ENCODE measurements at places on chromosomes 3 and 15.

GRCh38 chr15:89113296-89114024, 25.2 kb downstream of the ABHD2 start:
- no peak for DNase-seq

GRCh38 chr3:185270262-185270955, 16.6 kb upstream of the EHHADH start:
- peak; percentile 90 for DNase-seq

DNA sequence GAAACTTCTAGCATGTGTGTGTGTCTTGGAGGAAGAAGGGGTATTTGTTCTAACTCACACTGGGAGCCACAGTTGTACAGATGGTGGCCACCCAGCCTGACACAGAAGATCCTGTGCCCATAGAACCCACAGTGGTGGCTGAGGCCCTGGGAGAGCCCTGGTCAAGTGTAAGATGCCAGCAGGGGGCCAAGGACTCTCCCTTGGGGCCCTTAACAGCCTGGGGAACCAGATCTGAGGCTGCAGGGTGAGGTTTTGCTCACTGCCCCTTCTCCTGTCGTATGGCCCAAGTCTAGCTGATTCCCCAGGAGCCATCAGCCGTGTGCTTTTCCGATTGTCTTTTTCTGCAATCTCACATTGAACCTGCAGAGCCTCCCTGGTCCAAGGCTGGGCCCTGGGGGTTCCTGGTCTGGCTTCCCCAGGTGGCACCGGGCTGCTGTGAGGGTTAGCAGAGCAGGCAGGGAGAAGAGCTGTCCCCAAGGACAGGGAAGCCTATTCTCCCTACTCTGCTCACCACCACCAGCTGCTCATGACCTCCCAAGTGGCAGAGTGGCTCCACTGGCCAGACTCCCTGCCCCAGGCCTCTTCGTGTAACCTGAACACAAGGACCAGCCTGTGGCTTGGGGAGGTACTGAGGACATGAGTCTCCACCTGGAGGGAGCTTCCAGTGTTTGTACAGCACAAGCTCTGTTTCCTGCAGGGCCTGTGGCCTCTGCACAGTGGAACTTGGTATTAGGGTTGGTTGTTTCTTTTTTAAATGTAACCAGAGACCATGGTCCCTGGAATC, 51.9 kb downstream of the CA12 start:
- DNase-seq, result no peak

GRCh38 chr3:93910097-93910496, 63.6 kb downstream of the PROS1 start:
- DNase-seq, result no peak

DNA sequence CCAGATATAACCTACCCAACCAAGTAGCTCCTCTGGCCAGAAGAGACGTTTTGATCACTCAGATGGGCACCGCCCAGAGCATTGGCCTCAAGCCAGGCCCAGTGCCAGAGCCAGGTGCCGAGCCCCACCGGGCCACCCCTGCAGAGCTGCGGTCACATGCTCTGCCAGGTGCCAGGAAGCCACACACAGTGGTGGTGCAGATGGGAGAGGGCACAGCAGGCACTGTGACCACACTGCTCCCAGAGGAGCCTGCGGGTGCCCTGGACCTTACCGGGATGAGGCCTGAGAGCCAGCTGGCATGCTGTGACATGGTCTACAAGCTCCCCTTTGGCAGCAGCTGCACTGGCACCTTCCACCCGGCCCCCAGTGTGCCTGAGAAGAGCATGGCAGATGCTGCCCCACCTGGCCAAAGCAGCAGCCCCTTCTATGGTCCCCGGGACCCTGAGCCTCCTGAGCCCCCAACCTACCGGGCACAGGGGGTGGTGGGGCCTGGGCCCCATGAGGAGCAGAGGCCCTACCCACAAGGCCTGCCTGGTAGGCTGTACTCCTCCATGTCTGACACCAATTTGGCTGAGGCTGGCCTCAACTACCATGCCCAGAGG, 19.1 kb upstream of the APEH start:
- DNase-seq, result peak; percentile 85

GRCh38 chr15:38238311-38238710, 14.3 kb upstream of the SPRED1 start:
- no peak for DNase-seq

DNA sequence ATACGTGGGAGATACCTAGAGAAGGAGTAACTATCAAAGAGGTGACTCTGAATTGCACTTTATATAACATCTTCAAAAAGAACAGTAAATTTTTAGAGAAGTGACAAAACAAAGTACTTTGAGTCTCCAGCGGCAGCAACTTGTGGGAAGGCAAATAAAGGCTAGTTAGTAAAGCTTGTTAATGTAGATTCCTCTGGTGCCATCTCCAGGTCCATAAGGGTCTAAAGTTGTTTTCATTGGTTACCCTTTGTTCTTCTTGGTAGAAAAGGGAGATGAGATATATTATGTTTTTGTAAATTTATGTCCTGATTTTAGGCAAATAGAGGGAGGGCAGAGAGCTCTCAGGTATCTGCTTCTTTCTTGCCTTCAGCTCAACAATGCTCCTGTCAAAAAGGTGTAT, 161.6 kb downstream of the MYRIP start:
- no peak for DNase-seq

- no peak for DNase-seq
Observed at GRCh38 chr3:155661760-155662159, 83.1 kb downstream of the PLCH1 start.

GRCh38 chr3:129530251-129530791, 1.9 kb downstream of the RHO start:
- DNase-seq, result peak; percentile 88

DNA sequence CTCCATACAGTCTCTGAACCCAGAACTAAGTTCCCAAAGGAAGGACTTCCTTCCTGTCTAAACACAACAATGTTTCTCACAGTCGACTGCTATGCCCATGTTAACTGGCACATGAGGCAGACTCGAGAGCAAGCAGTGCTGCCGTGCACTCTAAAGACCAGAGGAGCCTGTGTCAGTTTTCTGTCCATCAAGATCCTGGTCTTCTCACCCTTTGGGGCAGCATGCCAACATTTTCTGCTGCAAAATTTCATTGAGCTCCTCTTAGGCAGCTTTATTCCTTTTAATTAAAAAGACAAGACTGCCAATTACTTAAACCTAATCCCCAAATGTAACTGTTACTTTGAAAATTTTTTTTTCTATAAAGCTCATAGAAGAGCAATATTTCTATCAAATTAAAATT, 205.1 kb downstream of the GAP43 start:
- no peak for DNase-seq

- DNase-seq, result peak; percentile 31
Observed at GRCh38 chr3:188524052-188524451, 370.1 kb downstream of the LPP start.
